ENCODE measurements at places on chromosomes 5 and 9.

DNA sequence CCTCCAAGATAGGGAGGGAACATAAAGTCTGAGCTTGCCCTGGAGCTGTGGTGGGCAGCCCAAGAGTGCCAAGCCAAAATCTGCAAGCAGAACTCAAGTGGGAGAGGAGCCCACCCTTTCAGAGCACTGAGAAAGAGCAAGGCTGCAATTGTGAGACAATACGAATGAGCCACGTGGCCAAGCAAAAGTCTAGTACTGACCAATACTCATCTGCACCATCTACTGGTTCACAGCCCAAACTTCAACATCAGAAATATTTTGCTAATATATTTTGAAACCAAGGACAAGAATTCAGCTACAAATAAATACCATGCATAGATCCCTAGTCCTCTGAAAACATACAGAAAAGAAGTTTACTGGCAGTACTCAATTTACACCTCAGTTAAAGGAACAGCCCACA lies 696.2 kb upstream of the COX7C start:
- DNase-seq = no peak

GRCh38 chr5:122183788-122184170 lies 54.4 kb downstream of the ZNF474 start:
- no peak for DNase-seq

- no peak for DNase-seq
Measured at GRCh38 chr9:110688329-110688728, 19.7 kb downstream of the MUSK start.

DNA sequence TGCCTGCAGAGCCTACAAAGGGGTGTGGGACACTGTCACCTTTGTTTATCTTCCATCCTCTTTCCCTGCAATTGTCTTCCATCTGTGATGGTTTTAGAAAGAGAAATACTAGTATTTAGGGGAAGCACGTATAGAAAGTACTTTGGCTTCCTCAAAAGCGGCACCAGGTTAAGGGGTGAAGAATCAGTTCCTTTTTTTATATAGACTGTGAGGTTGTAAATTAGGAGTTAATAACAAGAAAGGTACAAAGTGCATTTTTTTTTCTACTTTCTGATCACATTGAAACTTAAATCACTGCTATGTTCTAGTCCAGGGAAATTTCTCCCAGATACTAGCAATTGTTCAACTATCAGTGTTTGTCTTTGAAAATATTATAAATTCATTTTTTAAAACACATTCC lies 219.3 kb downstream of the CEMIP2 start:
- no peak for DNase-seq

DNA sequence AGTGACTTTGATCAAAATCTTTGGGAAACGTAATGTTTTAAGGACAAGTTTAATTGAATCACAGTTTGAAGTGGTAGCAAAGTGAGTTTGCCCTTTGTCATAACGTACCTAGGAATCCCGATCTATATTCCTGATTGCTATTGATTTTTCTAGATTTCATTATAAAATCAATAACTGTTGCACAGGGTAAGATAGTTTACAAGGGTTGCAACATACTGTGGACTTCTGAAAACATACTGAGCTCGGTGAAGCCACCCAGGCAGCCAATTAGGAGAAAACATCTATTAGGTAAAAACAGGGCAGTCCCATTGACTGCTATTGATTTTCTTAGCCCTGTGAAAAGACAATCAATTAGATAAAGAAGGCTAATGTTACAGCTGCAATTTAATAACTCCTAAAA lies 659.9 kb downstream of the ISL1 start:
- no peak for DNase-seq

DNA sequence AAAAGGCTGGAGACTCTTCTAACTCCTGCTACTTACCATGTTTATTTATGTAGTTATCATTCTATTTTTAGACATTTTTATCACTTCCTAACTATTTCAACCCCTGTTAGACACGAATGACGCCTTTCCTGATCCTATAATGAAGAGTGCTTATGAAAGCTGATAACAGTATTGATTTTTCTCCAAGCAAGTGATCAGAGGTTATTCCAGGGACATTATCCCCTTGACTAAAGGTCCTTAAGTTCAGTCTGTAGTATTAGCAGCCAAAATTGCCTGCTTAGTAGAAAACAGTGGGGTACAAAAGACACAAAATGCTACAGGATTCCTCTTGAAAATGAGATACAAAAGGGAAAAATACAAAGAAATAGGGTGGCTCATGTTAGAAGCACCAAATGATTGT lies 235.6 kb downstream of the DNAH5 start:
- DNase-seq = no peak

All from left renal pelvis (tissue), 4 donors.